ENCODE measurements at places on chromosomes 2 and 18. TPM values are rescaled to one million over a fixed set of nuclear protein-coding genes. Genes with fewer than 3 reads are reported as not detected.

The BOD1L2 gene
- total RNA-seq: not detected

The DCDC2C gene
- total RNA-seq: not detected

- DNase-seq: no peak
Measured at GRCh38 chr2:145845207-145845894, 1325.4 kb upstream of the ZEB2 start.

- no peak for DNase-seq
Measured at GRCh38 chr2:125564471-125564870, 1091.5 kb upstream of the GYPC start.

GRCh38 chr2:236748385-236748784, 178.8 kb downstream of the ACKR3 start:
- no peak for DNase-seq

- DNase-seq: no peak
Measured at GRCh38 chr2:52112141-52112540, 1080.2 kb upstream of the NRXN1 start.

DNA sequence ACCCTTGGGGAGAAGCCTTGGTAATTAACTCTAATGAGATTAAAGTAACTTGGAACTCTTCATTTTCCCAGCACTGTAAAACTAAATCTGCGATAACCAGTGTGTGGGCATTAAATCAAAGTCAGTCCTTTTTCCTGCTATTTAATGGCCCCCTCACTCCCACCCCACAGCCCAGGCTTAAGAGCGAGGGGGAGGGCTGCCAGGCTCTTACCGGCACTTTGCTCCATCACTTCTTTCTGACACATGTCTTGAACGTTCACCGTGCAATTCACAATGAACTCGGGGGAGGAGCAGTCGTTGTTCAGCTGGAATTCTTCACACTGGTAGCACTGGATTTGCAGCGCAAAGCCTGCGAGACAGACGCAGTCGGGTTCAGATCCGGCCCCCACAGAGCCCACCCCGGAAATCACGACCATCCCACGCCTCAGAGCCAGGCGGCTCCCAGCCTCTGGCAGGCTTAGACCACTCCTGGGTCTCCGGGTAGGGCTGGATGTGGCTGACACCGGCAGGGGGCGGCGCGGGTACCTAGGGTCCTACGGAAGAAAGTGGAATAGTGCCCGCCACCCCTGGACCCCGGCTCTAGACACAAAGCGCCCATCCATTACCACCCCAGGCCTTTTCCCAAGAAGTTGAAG, 1.7 kb downstream of the LYPD1 start:
- peak; percentile 76 for DNase-seq

GRCh38 chr2:186968277-186968676, 119.3 kb upstream of the ZSWIM2 start:
- DNase-seq: no peak

GRCh38 chr18:5021558-5021957, 175.5 kb downstream of the AKAIN1 start:
- no peak for DNase-seq

GRCh38 chr2:54834721-54835120, 111.3 kb downstream of the EML6 start:
- no peak for DNase-seq

The CD226 gene
- total RNA-seq: 0.06 TPM

The CNRIP1 gene
- total RNA-seq: 3.7 TPM

- no peak for DNase-seq
Measured at GRCh38 chr2:120313695-120314615, 32.0 kb upstream of the INHBB start.

The SNORC gene
- total RNA-seq: 2.6 TPM

The EMILIN1 gene
- 5.1 TPM for total RNA-seq

The TMEM200C gene
- 1.4 TPM for total RNA-seq

GRCh38 chr2:180474716-180475115, 467.6 kb upstream of the CWC22 start:
- no peak for DNase-seq

The RNF138 gene
- total RNA-seq: 83.8 TPM

The RIT2 gene
- total RNA-seq: not detected

DNA sequence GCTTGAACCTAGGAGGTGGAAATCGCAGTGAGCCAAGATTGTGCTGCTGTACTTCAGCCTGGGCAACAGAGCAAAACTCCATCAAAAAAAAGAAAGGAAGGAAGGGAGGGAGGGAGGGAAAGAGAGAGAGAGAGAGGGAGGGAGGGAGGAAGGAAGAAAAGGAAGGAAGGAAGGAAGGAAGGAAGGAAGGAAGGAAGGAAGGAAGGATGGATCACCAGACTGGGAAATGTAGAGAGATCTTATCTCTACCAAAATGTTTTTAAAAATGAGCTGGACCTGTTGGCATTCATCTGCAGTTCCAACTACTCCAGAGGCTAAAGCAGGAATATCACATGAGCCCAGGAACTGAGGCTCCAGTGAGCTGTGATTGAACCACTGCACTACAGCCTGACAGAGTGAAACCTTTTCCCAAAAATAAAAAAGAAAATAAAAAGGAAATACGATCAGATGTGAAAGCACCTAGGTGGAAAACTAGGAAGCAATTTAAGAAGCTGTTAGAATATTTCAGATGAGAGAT, 239.4 kb downstream of the CDH7 start:
- no peak for DNase-seq

DNA sequence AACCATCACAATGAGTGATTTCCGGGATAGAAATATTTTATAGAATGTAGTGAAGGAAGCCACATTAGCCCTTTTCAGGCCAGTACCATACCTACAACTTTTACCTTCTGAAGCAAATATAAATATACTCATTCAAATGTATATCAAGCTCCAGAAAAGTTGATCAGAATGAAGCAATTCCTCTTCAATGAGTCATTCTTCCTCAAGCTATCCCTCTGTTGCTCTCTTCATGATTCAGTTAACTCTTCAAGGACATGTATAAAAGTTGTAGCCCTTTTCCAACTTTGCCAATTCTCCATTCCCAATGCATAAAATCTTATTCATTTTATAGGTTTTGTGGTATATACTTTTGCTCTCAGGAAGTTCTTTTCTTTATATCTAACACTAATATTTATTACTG, 242.1 kb upstream of the RGPD4 start:
- DNase-seq: no peak

The FZD7 gene
- 106 TPM for total RNA-seq

The CIDEA gene
- not detected for total RNA-seq

DNA sequence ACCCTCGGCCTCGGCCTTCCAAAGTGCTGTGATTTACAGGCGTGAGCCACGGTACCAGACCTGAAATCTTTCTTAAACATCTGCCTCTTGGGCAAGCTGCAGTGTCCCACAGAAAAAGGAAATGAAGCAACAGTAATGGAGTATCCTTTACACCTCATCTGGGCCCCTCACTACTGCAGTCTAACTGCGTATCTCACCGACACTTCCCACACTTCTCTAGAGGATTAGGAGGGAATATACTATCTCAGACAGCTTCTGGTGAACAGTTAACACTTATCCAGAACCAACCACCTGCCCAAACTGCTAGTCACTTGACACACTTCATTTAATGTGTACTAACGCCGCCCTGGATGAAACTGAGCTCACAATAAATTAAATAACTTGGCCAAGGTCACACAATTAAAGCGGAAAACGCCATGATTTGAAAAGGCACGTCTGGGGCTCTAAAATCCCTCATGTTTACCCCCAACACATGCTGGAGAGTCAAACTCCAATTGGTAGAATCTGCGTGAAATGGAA, 993 bp downstream of the COX7A2L start:
- no peak for DNase-seq

The KCNE4 gene
- not detected for total RNA-seq

DNA sequence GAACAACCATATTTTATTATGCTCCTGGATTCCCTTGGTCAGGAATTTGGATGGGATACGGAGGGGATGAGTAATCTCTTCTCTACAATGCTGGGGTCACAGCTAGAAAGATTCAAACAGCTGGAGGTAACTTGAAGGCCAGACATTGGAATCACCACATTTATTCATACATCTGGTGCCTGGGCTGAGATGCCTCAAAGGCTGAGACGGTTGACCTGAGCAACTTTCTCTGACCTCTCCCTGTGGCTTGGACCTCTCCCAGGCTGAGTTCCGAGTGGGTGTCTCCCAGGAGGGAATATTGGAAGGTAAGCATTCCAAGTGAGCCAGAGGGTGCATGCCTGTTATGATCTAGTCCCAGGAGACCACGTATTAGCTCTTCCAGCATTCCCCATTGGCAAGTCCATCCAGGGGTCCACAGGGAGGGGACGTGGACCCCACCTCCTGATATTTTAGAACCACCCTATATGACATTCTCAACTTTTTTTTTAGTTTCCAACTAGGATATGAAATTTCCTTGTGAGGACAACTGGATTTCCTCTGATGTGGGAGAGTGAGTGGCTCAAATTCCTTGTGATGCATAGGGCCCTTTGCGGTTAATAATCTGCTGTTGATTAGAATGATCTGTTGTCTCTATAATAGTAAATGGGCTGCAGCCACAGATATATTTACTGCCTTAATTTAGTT, 101.8 kb downstream of the MRPS9 start:
- no peak for DNase-seq

The FAM228A gene
- not detected for total RNA-seq

The EPB41L3 gene
- total RNA-seq: 1.7 TPM

The C2orf78 gene
- 0.06 TPM for total RNA-seq

The PJVK gene
- 3.0 TPM for total RNA-seq

DNA sequence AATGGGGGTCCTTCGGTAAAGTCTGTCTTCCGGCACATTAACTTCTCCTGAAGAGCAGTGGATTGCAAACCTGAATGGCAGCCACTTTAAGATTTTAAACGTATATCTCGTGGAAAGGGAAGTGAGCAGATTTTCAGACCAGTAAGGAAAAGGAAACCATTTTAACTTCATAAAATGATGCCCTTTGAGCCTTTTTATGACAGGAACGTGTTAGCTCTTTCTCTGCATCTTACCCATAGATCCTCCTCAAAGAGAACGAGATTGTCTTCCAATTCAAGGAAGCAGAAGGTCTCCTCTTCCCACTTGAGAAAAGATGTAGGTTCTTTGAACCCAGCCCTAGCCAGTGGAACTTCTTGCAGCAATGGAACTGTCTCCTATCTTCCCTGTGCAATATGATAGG, 35.6 kb downstream of the HK2 start:
- no peak for DNase-seq

The ALPI gene
- not detected for total RNA-seq

The NCKAP5 gene
- 0.43 TPM for total RNA-seq

The MERTK gene
- 6.1 TPM for total RNA-seq

- DNase-seq: no peak
Measured at GRCh38 chr2:129091620-129092019, 773.0 kb upstream of the HS6ST1 start.

The CTDSP1 gene
- total RNA-seq: 70.5 TPM

The LYG1 gene
- 0.53 TPM for total RNA-seq

DNA sequence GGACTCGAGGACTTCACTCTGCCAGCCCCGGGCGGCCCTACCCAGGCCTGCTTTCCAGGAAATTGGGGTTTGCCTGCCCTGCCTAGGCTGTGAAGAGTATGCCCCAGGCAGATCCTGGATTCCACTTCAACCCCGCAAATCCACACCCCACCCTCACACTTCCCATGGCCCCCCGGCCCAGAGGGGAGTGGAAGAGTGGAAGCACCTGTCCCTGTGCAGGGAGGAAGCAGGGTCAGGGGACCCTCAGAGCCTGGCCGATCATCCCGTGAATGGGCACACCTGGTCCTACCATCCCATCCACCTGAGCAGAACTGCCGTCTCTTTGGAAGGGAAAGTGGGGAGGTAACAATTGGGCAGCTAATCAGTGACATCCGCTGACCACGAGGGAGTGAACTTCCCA, 245.2 kb downstream of the EIPR1 start:
- no peak for DNase-seq

- DNase-seq: peak; percentile 45
Measured at GRCh38 chr2:47266939-47267710, 112.0 kb upstream of the STPG4 start.

DNA sequence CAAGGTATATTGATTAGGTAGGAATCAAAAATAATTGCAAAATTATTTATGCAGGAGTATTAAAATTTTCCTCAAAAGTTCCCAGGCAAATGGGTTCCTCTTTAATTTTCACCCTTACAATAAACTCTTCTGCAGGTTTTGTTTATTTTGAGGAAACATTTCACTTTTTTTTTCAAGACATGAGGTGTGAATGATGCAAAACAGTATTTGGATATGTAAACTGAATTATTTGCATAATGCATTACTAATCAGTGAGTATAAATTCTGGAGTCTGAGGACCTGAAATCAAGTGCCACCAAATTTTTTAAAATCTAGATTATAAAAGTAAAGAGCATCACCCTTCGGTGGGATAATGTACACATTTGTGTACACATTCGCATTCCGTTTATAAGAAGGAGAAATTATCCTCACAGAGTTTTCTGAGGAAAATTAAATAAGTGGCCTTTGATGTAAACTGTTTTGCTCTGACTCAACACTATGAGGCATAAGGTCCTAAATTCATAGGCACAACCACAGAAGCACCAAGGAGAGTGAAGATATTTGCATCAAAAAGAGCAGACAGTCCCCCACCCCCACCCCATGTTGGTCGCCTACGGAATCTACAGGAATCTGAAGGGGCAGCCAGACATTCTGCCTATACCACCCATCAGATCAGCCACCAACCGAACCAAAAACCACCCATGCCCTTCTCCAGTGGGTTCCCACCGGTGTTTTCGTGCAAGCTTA, 33.1 kb downstream of the BCL11A start:
- no peak for DNase-seq

DNA sequence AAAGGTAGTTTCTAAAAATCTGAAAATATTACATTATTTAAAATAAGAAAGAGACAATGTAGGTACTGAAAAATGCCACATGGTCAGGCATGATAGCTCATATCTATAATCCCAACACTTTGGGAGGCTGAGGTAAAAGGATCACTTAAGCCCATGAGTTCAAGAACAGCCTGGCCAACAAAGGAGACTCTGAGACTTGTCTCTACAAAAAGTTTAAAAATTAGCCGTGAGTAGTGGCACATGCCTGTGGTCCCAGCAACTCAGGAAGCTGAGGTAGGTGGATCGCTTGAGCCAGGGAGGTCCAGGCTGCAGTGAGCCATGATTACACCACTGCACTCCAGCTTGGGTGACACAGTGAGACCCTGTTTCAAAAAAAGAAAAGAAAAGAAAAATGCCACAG, 21.8 kb downstream of the ATAD2B start:
- DNase-seq: no peak

The DSG1 gene
- total RNA-seq: not detected

All from neural progenitor cell (in vitro differentiated cells).